Right lobe of liver (tissue), 6 donors: ENCODE measurements at places on chromosomes 12 and 14. TPM values are rescaled to one million over a fixed set of nuclear protein-coding genes. Genes with fewer than 3 reads are reported as not detected.

UBE2N gene
- 27.6 TPM for total RNA-seq

SLC6A12 gene
- total RNA-seq, result 64.3 TPM

DNA sequence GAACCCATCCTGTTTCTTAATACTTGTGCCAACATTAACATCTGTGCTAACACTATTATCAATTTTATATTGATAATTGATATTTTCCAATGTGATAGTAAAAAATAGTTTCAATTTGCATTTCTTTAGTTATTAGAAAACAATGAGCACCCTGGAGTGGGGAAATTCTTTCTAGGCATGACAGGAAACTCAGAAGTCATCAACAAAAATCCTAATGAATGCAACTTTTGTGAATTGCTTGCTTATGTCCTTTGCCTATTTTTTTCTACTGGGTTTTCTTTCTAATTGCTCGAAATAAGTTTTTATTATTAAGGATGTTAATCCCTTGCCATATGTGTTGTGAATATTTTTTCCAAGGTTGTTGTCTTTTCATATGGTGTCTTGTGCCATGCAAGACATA lies 18.1 kb upstream of the WDR20 start:
- DNase-seq, result no peak

GRCh38 chr14:67357969-67358354 lies 1.6 kb downstream of the ATP6V1D start:
- DNase-seq, result no peak

- no peak for DNase-seq
These were observed 509.6 kb upstream of the USP15 start for GRCh38 chr12:61750604-61751003.

- no peak for DNase-seq
These were observed 440.9 kb downstream of the NAV3 start for GRCh38 chr12:78271546-78271945.

DNA sequence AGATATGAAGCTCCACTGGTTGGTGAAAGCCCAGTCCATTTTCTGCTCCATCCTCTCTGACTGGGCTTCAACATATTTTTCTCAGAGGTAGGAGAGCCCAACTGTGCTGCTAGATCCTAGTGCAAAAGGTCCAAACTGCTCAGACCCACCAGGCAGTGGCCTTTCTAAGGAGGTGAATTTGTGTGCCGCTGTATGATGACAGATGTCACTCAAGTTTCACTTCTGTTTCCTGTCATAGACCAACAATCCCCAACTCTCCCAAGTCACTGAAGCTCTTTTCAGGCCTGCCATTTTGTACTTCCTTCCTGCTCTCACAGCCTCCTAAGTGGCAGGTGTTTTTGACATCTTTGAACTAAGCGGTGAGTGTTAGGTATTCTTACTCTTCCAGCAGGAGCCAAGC lies 16.4 kb upstream of the RNASE4 start:
- no peak for DNase-seq

DNA sequence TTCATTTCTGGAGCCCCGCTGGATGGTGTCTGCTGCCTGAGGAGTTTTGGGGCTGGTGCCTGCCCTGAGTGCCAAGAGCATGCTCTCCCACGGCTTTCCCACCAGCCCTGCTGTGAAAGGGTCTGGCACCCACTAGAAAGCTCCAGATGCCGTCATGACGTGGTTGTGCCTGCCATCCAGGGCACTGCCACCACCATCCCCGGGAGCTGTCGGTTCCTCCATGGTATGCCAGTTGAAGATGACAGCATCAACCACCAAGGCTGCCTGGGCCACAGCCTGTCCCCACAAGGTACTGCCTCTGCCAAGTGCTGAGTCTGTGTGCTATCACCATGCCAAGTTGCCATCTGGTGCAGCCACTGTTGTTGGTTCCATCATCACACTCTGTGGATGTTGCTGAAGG lies 85.9 kb downstream of the TTC8 start:
- DNase-seq, result no peak
